ENCODE measurements at places on chromosomes 1 and 21.

GRCh38 chr1:113617438-113618141 lies 141.7 kb downstream of the PHTF1 start:
- DNase-seq: no peak

GRCh38 chr1:9792156-9793042 lies 31.4 kb downstream of the CLSTN1 start:
- DNase-seq: no peak

GRCh38 chr1:55213885-55214211 lies 1.3 kb downstream of the USP24 start:
- DNase-seq: no peak

- DNase-seq: no peak
Measured at GRCh38 chr21:16913010-16913409, 599.8 kb upstream of the CXADR start.

Data from germinal center (tissue), 1 donor.